Adipose tissue (tissue), 3 donors: ENCODE measurements at places on chromosomes 4 and X. TPM values are rescaled to one million over a fixed set of nuclear protein-coding genes. Genes with fewer than 3 reads are reported as not detected.

Gene TRO
- 4.3 TPM for polyA plus RNA-seq

Gene FAM184B
- polyA plus RNA-seq, result 0.03 TPM

Gene OSTC
- 64.4 TPM for polyA plus RNA-seq

Gene GAGE12J
- not detected for polyA plus RNA-seq
